ENCODE measurements at places on chromosomes 12 and 14.

- no peak for DNase-seq
Observed at GRCh38 chr12:120067084-120067869, 49.3 kb downstream of the RAB35 start.

- no peak for DNase-seq
Observed at GRCh38 chr12:55997535-55997859, 421 bp downstream of the SUOX start.

DNA sequence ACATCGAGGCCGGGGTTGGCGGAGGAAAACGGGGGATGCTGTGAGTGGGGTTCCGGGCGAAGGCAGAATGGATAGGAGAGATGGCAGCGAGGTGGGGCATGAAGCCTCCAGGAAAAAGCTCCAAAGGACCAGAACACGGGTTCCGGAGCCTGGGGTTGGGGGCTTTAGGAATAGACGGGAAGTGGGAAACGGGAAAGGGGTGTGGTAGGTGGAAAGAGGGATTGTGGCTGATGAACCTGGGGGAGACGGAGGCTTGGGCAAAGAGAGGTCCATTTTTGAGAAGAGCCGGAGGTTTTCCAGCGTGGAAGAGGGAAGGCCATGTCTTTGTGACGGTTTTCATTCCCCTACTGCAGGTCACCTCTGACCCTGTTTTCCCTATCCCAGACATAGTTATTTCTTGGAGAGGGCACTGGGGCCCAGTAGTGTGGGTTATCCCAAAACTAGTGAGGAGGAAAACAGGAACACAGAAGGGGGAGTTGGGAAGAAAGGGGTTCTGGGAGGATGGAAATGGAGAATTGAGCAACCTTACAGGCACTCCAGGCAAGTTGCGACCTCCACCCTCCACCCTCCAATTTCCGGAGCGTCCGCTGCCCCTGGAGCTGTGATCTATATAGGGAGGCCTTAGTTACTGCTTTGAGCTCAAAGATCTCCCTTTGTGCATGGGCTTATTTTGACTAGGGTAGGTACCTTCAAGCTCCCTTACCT lies 1.1 kb downstream of the ATN1 start:
- peak; percentile 41 for DNase-seq

- no peak for DNase-seq
Observed at GRCh38 chr12:2902272-2902880, 11.7 kb downstream of the TULP3 start.

- no peak for DNase-seq
Observed at GRCh38 chr12:49825360-49825970, 2.7 kb downstream of the NCKAP5L start.

- DNase-seq, result no peak
Observed at GRCh38 chr12:32920506-32921085, 24.0 kb upstream of the PKP2 start.

- no peak for DNase-seq
Observed at GRCh38 chr12:113727651-113728061, 238.5 kb downstream of the RBM19 start.

GRCh38 chr12:108237272-108237671 lies 101.8 kb downstream of the CMKLR1 start:
- DNase-seq, result no peak

All from right kidney (tissue), 9 donors.